ENCODE measurements at places on chromosomes 12 and 14. TPM values are rescaled to one million over a fixed set of nuclear protein-coding genes. Genes with fewer than 3 reads are reported as not detected.
A peak's percentile ranks its signal among the peaks of the same experiment; 100 is the strongest.

GRCh38 chr12:23221926-23222325 lies 597.0 kb downstream of the ETNK1 start:
- DNase-seq: no peak

DNA sequence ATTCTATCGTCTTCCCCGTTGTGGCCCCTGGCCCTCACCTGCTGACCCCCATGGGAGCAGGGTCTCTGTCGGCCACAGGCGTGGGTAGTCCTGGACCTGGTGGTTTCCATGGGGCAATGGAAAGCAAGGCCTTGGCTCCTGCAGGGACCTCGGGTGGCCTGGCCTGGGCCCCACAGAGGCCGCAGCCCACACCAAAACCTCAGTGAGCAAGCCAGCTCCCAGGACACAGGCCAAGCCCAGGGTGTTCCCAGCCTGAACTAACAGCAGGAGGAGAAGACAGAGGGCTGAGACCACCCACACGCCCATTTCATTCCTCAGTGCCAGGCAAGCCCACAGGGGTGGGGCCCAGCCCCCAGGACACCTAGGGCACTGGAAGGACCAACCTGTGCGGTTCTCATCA lies 16.9 kb downstream of the ABCB9 start:
- DNase-seq: no peak

GRCh38 chr14:55103005-55103640 lies 25.9 kb upstream of the LGALS3 start:
- peak; percentile 95 for DNase-seq

GRCh38 chr12:57846285-57846576 lies 298 bp downstream of the CTDSP2 start:
- no peak for DNase-seq

- DNase-seq: no peak
Measured at GRCh38 chr12:62694116-62694515, 227.5 kb downstream of the MON2 start.

DNA sequence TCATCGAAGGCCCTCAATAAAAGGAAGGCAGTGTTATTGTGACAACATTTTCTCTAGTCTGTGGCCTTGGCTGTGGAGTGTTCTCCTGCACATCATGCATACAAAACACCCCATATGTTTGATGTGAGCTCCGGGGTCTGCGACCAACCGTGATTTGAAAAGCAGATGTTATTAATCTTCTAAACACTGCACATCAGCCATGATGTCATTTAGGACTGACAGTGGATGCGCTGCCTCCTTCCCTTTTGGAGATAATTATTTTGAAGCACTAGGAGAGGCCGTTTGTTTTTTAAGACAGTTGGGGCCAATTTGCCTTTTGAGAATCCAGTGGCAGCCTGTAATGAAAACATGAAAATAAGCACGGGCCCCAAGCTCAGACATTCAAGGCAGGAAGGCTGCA lies 1041.6 kb downstream of the BCL11B start:
- no peak for DNase-seq

GRCh38 chr12:49462083-49462744 lies 76.6 kb upstream of the KCNH3 start:
- no peak for DNase-seq

GRCh38 chr14:22561661-22562579 lies 27.1 kb downstream of the DAD1 start:
- DNase-seq: peak; percentile 81

- no peak for DNase-seq
Measured at GRCh38 chr14:51821822-51822221, 38.6 kb upstream of the GNG2 start.

- DNase-seq: no peak
Measured at GRCh38 chr12:47817272-47818006, 2.3 kb downstream of the HDAC7 start.

- DNase-seq: no peak
Measured at GRCh38 chr12:25254271-25254880, 3.6 kb upstream of the KRAS start.

- no peak for DNase-seq
Measured at GRCh38 chr12:43824207-43824775, 11.6 kb upstream of the TMEM117 start.

- DNase-seq: no peak
Measured at GRCh38 chr12:29054858-29055663, 94.0 kb upstream of the FAR2 start.

GRCh38 chr12:104319918-104320626 lies 16.5 kb downstream of the EID3 start:
- DNase-seq: no peak

DNA sequence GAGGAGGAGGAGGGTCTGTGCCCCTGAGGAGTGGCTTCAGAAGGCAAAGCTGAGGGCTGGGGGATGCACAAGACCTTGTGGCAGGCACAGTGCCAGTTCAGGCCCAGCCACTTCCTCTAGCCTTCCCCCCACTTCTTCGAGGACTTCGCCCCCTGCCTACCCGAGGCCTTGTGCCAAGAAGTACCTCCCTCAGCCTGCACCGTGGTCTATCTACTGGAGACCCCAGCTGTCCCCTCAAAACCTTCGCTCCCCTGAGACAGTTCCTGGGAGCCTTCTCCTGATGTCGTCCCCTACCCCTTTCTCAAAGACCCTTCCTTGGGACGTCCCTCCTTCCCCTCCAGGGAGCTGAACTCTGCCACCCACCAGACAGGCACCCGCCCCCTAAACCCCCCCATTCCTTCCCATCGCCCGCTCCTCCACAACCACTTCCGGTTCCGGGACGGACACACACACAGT lies 604 bp downstream of the ZNF384 start:
- DNase-seq: peak; percentile 48

DNA sequence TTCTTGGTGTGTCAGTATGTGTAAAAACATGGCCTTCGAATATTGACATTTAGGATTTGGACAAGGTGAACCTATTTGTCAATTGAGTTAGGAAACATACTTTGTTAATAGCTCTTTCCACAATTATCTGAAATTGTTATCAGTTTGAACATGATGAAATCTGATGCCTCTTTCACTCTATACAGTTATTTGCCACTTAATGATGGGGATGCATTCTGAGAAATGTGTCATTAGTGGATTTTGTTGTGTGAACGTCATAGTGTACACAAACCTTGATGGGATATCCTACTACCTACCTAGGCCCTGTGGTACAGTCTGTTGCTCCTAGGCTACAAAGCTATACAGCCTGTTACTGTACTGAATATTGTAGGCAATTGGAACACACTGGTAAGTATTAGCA lies 4.8 kb downstream of the TULP3 start:
- no peak for DNase-seq

DNA sequence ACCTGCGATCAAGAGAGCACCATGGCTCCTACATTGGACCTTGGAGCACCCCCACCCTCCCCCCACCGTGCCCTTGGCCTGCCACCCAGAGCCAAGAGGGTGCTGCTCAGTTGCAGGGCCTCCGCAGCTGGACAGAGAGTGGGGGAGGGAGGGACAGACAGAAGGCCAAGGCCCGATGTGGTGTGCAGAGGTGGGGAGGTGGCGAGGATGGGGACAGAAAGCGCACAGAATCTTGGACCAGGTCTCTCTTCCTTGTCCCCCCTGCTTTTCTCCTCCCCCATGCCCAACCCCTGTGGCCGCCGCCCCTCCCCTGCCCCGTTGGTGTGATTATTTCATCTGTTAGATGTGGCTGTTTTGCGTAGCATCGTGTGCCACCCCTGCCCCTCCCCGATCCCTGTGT lies 1.8 kb upstream of the RNU7-1 start:
- no peak for DNase-seq

- DNase-seq: no peak
Measured at GRCh38 chr12:52399756-52400155, 6.4 kb downstream of the KRT82 start.

GRCh38 chr14:74852922-74853530 lies 22.9 kb downstream of the PROX2 start:
- DNase-seq: no peak

DNA sequence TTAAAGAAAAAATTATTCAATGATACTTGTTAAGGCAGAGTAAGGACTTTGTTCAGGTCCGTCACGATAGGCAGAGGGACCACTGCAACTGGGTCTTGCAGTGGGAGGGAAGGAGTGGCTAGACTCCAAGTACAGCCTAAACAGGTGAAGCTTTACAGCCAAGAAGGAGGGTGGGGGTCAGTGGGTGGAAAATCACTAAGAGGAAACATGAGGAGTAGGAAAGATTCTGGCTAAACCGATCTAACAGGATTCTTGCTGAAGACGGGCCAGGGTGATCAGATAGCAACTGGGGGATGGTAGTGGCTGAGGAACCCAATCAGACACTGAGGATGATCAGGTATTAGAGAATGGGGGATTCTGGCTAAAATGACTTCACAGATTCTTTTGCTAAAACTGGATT lies 100.2 kb downstream of the TTC7B start:
- no peak for DNase-seq

DNA sequence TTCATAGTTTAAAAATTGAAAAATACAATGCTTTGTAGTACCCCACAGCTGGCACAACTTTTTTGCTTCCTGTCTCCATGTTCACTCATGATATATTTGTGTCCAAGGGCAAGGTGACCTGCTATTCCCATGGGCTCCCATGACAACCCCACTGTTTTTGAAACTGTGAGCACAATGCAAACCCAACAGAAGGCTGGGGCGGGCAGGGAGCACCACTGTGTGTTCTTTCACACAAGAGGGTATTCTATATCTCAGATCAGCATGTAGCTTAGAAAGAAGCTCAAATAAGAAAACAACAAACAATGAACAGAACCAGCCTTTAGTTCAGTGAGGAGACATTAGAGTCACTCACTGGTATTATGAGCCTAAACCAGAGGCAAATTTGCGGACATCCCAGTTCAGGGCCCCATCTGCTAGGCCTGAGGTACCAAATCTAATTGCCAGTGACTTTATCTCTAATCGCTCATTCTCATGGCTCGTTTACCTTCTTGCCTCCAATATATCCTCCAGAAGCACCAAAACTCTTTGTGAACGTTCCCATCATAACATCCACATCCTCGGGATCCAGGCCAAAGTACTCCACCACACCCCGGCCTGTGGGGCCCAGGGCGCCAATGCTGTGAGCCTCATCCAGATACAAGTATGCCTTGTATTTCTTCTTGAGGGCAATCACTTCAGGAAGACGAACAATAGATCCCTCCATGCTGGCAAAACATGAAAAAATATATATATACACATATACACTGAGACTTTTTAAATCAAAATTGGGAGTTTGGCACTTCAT lies 56.4 kb upstream of the ISM2 start:
- no peak for DNase-seq

- DNase-seq: no peak
Measured at GRCh38 chr12:26678697-26679660, 154.0 kb downstream of the ITPR2 start.

TEX22 gene
- 1.3 TPM for polyA plus RNA-seq

SLC25A47 gene
- polyA plus RNA-seq: not detected

FBLN5 gene
- polyA plus RNA-seq: 0.29 TPM

FAM186B gene
- polyA plus RNA-seq: 0.59 TPM

PKP2 gene
- 0.05 TPM for polyA plus RNA-seq

MAP1LC3B2 gene
- 2.9 TPM for polyA plus RNA-seq

ANKRD33 gene
- not detected for polyA plus RNA-seq

REM2 gene
- polyA plus RNA-seq: 1.5 TPM

Measured in GM12878 (cell line).